ENCODE measurements at places on chromosomes 13 and 19.

- DNase-seq = no peak
Measured at GRCh38 chr13:44471686-44472085, 98.1 kb downstream of the SERP2 start.

GRCh38 chr13:61695147-61695546 is 279.5 kb upstream of the PCDH20 start:
- no peak for DNase-seq

DNA sequence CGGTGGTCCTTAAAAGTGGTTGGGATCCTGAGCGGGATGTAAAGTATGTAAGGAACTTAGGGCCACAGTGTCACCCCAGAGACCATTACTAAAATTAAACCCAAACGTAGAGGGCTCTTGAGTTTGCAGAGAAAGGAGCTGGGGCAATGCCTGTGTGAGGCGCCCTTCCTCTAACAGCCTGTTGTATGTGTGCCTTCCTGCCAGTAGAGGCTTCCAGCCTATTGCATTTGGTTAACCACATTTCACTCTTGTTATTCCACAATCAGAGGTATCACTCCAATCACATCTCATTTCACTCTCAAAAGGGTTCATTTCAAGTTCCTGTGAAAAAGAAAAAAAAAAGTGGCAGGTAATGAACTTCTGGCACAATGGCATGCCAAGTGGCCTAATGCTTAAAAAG is 29.4 kb downstream of the DIAPH3 start:
- DNase-seq = no peak

GRCh38 chr13:21149568-21149967 is 26.8 kb downstream of the SKA3 start:
- DNase-seq = no peak

DNA sequence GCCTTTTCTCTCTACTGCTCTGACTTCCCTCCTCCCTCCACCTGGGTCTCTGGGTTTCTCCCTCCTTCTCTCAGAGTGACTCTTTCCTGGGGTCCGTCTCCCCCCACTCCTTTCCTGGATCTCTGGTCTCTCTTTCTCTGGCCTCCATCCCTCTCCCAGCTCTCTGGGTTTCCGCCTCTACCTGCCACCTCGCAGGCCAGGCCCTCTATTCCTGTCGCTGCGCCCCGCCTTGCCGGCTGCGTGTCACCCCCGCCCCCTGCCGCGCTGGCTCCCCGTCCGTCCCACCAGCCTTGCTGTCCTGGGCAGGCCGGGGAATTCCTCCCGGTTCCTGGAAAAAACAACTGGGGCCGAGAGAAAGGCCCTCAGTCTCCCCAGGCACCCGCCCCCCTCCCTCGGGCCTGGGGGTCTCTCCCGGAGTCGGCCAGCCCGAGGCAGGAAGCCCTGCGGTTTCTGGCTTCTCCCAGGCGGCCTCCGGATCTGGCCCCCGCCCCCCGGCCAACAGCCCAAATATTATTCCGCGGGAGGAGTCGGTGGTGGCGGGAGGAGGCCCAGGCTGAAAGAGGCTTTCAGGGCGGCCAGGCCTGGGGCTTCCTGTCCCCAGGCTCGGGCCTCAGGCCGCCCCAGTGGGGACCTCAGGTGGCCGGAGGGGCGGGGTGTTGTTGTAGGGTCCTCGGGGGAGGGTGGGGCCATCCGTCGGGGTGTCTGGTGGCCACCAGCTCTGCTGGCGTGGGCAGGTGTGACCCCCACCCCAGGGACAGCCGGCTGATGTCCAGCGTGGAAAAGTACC is 9.3 kb downstream of the IRF2BP1 start:
- no peak for DNase-seq

GRCh38 chr19:12314553-12314952 is 18.9 kb downstream of the ZNF563 start:
- DNase-seq = no peak

DNA sequence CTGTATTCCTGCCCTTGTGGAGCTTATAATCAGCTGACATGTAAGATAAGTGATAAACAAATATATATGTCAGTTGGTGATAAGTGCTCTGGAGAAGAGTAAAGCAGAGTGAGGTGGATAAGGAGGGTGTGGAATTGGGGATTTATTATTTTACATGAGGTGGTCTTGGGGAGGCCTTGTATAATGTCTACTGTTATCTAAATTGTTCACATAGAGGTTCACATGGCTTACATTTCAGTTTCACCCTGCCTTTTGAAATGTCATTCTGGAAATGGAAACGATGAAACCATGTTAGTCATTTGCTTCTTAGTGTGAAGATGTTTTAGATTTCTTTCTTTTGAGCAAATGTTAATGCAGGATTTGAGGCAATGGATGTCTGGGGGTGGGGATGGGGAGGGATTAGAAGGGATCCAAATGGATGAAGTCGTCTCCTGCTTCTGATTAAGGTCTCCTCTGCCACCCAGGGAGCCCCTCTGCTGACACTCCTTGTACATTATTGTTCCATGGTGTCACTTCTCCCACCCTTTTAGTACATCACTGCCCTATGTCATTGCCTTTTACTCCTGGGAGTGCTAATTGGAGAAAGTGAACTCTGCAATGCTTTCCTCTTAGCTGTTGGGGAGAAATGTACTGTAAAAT is 14.0 kb downstream of the B3GLCT start:
- no peak for DNase-seq

DNA sequence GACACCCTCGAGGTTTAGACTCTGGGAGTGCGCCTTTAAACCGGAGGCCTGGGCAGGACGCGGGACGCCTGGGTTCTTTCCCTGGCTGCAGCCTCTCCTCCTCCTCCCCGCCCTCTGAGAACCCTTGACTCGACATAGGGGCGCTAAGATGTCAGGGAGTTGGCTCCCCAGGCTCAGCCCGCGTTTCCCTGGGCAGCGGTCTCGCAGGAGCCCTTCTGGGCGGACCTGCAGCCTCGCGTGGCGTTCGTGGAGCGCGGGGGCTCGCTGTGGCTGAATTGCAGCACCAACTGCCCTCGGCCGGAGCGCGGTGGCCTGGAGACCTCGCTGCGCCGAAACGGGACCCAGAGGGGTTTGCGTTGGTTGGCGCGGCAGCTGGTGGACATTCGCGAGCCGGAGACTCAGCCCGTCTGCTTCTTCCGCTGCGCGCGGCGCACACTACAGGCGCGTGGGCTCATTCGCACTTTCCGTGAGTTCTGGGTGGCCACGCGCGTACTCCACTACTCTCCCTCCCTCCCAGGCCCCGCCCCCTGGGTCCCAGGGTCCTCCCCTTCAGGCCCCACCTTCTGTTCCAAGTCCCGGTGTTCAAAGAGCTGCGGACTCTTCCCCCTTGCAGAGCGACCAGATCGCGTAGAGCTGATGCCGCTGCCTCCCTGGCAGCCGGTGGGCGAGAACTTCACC is 1.3 kb downstream of the ICAM5 start:
- peak; percentile 62 for DNase-seq

DNA sequence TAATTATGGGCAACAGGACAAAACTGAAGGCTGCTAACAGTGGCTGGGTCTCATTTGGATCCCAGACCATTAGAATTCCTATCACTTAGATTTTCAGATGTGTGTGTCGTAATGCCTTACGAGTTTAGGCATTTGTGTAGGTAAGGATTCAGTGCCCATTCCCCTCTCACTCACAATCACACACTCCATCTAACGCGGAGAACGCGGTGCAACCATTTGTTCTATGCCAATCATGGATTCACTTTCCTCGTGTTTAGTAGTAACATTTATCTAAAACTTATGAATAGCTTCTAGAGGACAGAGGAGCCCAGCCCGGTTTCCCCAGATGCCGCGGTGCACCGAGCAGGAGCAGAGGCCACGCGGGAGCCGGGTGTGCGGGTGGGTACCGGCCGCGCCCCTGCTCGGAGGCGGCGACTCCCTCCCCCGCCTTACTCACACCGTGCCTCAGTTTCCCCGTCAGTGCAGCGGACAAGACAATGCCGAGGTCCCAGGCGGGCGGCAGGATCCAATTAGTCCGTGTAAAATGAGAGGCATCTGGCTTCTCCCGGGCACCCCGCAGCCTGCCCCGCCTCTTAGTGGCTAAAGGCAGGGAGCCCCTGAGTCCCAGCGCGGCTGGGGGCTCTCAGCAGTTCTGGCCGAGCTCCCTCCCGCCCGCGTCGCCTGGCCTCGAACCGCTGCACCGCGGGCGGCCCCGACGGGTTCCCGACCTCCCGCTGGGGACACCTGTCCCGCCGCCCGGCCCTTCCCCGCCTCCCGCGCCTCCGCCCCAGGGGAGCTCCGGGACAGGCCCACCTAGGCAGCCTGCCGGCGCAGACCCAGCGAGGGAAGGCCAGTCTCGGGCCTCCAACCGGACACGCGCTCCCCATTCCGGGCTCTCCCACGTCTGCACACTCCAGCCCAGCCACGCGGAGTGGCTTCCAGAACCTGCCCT is 5.9 kb upstream of the C1QTNF9B start:
- no peak for DNase-seq

- no peak for DNase-seq
Measured at GRCh38 chr13:79658333-79658975, 177.5 kb downstream of the NDFIP2 start.

DNA sequence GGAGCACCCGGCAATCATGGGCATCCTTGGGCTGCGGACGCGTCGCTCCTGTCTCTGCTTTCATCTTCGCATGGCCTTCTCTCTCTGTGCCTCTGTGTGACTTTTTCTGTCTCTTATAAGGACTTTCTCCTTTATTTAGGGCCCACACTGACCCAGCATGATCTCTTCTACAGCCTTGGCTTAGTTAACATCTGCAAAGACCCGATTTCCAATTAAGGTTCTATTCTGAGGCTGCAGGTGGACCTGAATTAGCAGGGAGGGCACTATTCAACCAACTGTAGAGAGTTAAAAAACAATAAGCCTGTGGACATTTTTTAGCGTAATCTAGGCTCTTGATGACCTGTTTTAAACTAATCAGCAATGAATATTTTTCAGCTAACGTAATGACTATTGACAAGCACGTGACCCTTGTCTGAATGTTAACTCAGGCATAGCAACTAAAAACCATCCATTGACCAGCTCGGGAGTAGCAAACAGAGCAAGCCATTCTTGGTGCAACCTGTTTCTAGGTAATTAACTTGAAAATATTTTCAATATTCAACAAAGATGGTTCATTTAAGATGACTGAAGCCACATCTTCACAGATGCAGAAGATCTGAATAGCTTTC is 15.2 kb downstream of the F10 start:
- DNase-seq = no peak

DNA sequence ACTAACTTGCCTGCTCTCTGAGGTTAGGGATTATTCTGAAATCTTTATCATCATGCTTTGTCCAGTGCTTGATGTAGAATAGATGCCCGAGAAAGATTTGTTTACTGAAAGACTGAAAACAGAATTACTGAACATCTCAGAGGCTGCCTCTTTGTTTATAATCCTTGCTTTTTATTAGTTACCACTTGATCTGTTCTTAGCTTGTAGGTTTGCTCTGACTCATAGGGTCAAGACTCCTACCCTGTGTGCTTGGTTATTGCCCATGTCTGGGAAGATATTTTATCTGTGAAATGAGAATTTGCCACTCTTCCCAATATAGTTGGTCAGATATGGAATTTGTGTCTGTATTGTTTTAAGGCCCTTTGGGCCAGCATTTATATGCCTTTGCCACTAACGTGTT is 675.3 kb downstream of the DIAPH3 start:
- no peak for DNase-seq

GRCh38 chr13:30172593-30173302 is 134.6 kb downstream of the KATNAL1 start:
- no peak for DNase-seq

DNA sequence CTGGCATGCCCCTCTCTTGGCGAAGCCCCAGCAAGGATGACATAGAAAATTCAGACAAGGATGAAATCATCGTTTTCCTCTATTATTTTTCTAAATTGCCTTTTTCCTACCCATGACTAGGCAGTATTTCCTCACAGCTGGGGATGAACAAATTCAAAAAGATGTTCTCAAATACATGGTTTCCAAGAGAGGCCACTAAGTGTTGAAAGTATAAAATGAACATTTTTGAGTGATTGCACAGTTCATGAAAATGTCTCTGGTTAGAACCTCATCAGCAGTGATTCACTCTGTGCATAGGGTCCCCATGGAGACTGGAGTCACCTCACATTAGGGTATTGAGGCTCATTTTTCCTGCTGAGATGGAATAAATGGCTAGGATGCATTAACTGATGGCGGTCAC is 373.7 kb downstream of the DNAJC15 start:
- no peak for DNase-seq
